NCI-H1417 treated with DMSO at 0.1 percent for 48 hours (cell line): ENCODE measurements at places on chromosomes 6 and 20.

DNA sequence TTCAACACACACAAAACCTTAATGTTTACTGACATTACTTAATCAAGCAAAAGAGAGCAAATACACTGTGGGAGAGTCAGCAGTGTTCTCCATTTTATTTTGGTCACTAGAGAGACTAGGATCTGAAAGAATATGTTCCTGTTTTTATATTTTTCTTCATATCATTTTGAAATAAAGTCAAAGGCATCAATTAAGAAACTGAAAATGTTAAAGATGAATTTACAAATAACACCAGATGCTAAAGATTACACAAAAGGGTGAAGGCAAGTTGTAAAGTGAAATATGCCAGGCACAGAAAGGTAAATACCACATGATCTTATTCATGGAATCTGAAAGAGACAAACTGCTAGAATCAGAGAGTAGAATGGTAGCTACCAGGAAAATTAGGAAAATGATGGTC, 60.3 kb upstream of the FABP7 start:
- DNase-seq: peak; percentile 66

GRCh38 chr20:15333170-15333569, 995.8 kb upstream of the FLRT3 start:
- DNase-seq: no peak

DNA sequence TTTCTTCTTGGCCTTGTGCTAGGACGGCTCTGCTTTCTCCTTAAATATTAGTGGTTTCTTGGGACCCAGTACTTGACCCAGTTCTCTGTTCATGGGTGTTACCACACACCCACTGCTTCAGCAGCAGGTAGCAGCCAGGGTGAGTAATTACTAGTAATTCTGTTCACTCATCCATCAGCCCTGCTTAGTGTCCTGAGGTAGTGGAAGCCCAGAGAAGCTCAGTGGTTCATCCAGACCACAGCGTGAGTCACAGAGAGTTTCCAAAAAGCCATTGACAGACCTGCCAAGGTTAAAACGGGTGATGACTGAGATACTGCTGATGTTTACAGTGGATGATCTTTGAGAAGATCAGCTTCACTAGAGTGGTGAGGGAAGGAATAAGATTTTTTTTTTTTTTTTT, 51.7 kb upstream of the HINT3 start:
- DNase-seq: no peak

GRCh38 chr6:109807881-109808280, 116.8 kb downstream of the FIG4 start:
- DNase-seq: no peak

DNA sequence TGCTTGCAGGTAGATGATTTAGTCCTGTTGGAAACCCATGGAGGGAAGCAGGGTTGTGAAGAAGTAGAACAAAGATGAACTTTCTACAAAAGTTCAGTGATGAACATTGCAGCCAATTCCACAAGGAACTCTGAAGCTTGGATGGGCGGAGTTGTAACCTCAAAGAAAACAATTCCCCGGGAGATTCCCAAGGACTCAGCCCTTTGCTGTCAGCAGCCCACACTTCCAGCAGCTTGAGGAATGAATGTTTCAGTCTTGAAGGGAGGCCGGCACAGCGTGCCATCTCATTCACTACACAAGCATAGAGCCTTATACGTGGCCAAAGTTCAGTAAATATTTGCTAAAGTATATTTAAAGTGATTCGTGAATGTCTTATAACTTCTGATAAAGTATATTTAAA, 269.4 kb downstream of the NKAIN2 start:
- DNase-seq: no peak

DNA sequence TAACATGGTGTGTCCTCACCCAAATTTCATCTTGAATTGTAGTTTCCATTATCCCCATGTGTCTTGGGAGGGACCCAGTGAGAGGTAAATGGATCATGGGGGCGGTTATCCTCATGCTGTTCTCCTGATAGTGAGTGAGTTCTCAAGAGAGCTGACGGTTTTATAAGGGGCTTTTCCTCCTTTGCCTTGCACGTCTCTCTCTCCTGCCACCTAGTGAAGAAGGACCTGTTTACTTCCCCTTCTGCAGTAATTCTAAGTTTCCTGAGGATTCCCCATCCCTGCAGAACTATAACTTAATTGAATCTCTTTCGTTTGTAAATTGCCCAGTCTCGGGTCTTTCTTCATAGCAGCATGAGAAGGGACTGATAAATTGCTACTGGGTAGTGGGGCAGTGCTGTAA, 789.3 kb downstream of the FRK start:
- DNase-seq: no peak

DNA sequence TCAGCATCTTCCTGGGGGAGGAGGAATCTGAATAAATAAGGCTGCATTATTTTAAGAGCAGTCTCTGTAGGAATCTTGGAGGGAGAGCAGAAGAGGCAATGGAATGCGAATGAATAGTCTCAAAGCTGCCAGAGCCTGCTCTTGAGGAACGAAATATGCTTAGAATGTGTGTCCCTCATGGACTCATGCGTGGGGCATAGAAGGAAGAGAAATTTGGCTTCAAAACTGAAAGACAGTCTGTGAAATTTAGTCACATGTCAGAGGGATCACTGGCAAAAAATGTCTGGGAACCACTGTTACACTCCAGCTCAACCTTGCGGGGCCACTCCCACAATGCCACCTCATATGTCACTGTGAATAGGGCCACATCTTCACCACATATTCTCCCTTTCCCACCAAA, 95.5 kb downstream of the GJA10 start:
- DNase-seq: no peak
